Natural killer cell treated with Interleukin-12 subunit alpha and Interleukin-12 subunit beta and Interleukin-15 and Interleukin-18, amount 100 ng/mL, for 72 hours (primary cell): ENCODE measurements at places on chromosomes 12 and 14.

GRCh38 chr14:24364841-24365240 is 3.1 kb upstream of the NFATC4 start:
- no peak for DNase-seq

DNA sequence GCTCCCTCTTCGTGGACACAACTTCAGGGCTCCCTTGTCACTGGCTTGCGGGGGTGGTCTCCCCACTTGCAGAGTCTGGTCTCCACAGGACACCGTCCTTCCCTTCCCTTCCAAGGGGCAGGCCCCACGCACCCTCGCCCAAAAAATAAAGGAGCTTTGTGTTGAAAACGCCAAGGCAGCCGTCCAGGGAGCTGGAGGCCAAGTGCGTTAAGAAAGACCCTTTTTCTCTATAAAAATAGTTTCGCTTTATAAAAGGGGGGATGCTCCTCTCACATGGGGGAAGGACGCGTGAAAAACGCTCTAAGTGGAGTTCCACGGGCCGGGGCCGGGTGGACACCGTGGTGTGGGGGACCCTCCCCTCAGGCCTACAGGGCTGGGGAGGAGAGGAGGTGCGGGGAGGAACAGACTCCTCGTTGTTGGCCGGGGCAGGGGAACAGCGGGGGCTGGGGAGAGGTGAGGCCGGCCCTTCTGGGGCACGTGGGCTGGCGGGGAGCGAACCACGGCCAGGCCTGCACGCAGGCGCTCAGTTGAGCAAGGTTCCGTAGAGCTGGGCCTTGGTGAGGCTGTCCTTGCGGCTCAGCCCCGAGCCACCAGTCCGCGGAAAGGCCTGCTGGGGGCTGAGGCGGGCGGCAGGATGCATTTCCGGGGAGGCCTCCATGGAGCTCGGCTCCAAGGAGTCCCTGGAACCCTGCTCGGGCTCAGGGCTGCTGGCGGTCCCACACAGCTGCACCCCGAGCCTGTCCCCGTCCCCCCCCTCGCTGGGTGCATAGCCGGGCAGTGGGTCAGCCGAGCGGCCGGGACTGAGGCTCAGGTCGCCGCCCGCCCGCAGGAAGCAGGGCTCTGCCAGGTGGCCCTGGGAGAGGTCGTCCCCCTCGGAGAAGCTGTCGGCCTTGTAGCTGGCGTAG is 49.5 kb downstream of the BEGAIN start:
- DNase-seq: no peak

DNA sequence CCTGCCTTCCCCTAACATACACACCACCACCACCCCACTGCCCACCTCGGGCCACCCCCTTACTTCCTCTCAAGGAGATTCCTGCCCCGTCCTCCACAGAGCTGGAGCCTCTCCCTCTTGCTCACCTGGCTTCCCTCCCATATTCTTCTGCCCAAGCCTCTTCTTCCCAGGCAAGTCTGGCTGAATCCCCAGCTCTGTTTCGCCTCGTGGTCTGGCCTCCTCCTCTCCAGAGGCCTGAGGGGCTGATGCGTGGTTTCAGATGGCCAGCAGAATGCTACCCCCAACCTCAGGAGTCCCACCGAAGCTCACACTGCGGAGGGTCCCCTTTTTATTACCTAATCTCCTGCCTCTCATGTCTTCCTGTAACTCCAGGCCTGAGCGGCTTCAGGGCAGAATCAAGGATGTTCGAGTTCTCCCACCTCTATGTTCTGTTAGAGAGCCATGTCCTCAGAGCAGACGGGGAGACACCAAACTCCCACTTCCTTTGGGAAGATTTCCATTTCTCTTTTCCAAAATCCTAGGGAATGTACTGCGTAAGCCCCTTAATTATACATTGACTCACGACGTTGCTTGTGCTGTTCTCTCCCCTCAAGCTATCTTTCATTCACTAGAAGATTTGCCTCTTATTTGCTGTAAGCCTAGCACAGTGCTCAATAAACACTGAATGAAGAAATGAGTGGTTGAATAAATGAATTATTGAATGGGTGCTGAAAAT is 33.9 kb upstream of the LTBP2 start:
- DNase-seq: no peak

GRCh38 chr12:42855362-42855950 is 265.9 kb upstream of the PRICKLE1 start:
- DNase-seq: no peak

DNA sequence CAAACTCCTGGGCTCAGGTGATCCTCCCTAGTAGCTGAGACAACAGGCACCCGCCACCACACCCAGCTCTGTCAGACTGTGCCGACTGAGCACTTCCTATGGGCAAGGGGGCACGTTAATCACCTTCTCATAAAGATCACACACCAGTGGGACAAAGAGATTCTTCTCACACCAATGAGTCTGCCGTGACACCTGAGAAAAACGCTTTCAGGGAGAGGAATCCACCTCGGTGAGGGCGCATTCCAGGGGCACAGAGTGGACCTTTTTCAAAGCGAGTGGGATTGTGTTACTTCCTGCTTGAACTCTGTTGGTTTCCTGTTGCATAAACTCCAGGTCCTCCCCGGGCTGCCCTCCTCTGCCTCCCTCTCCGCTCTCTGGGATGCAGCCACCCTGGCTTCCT is 17.5 kb upstream of the SCARB1 start:
- no peak for DNase-seq

DNA sequence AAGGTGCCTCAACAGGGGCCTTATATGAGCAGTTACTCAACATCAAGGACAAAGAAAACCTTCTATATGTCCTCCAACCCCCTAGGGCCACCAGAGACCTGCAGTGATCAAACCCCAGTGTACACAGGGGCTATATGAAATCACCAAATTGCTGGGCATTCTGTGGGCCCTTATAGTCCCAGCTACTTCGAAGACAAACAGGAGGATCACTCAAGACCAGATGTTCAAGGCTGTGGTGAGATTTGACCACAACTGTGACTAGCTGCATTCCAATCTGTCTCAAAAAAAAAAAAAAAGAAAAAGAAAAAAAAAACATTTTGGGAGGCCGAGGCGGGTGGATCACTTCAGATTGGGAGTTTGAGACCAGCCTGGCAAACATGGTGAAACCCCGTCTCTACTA is 51.0 kb upstream of the PRB2 start:
- no peak for DNase-seq

DNA sequence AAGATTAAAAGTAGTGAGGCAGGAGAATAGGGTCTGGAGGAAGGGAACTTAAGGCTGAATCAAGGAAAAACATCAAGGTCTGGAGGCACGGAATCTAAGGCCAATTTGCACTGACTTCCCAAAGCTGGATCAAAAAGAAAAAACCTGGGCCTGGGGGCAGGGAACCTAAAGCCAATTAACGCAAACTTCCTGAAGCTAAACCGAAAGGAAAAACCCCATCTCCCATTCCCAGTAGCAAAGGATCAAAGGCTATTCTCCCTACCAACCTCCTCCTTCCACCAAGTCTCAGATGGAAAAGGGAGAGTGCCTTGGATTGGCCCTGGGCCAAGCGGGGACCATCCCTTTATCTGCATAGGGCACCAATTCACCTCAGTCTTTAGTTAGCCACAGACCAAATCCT is 384.2 kb downstream of the GRIN2B start:
- DNase-seq: no peak

- DNase-seq: no peak
Observed at GRCh38 chr12:115013236-115013981, 329.4 kb upstream of the TBX3 start.

GRCh38 chr12:123471374-123472068 is 13.6 kb downstream of the SNRNP35 start:
- DNase-seq: no peak

DNA sequence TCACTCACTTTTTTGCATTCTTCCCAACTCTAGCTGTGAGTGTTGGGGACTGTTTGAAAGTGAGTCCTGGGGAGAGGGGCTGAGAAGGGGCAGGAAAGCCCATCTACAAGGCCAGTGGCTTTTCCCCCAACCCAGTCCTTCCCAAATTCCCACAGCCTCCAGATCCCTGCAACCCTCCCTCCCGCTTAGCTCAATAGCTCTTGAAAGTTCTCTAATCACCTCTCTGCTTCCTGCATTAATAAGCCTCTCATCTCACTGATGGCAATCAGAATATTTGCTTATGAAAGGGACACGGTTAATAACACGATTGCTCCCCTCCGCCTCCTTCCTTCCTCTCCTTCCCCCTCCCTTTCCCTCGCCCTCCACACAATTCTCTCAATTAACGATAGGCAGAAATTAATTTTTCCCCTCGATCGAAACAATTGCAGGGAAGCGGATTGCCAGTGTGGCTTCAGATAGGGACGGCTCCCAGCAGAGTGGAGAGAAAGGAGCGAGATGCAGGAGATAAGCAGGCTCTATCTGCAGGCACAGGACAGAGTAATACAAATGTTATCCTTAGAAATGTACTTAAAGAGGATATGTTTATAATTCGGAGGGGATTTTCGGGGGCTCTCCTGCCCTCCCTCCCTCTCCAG is 15.1 kb upstream of the GPATCH2L start:
- no peak for DNase-seq

DNA sequence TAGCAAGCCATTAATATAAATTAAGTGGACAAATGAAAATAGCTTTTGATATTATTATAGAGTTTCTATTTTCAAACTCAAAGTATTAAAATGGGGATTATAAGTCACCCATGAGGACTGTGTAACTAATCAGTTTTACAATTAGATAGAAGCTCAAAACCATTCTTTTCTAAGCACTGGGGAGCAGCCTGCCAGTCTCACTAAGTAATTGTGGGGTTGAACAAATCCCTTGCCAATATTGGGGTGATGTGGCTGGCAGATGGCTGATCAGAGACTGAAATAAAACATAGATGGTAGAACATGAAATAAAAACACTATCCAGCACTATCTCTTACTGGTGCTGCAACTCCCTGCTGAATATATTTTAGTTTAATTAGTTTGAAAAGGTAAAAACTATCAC is 353.2 kb downstream of the FLRT2 start:
- no peak for DNase-seq

DNA sequence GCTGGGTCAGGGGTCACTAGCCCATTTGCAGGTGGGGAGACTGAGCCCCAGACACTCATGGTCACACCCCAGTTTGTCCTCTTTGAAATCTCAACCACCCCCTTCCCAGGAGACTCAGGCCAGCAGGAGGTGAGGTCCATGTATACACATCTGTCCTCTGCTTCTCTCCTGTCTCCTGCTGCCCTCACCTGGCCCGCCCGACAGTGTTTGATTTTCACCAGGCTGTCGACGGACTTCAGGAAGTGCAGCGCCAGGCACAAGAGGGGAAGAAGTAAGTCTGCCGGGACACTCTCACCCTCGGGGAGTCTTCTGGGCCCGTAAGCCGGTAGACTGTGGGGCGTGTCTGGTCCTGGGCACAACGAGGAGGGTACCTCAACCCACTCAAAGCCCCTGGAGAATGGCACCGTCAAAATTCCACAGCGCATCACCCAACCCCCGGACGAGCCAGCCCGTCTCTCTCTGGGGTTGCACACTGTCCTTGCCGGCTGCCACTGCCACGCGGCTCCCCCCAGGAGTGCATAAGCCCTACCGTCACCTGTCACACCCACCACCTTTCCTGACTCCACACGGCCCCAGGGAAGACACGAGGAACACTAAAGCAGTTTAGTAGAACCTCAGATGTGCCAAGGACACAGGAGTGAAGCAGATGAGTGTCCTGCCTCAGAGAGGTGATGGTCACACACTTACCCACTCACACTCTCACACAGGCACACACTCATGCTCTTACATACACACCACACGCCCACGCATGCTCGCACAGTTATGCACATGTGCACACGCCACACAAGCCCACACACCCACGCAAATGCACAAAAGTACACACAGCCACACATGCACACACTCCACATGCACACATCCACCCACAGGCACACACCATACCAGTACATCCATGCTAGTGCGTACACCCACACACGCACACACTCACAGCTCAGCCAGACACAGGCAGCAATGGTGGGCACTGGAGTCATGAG is 13.1 kb upstream of the SIVA1 start:
- DNase-seq: no peak

GRCh38 chr14:102496958-102497744 is 12.4 kb downstream of the ANKRD9 start:
- DNase-seq: no peak

GRCh38 chr12:107079172-107080011 is 14.0 kb downstream of the CRY1 start:
- no peak for DNase-seq

- no peak for DNase-seq
Observed at GRCh38 chr12:108589028-108589839, 8.7 kb downstream of the TMEM119 start.

- no peak for DNase-seq
Observed at GRCh38 chr12:41122894-41123293, 65.2 kb upstream of the PDZRN4 start.

GRCh38 chr12:92021666-92022035 is 124.0 kb downstream of the BTG1 start:
- no peak for DNase-seq

DNA sequence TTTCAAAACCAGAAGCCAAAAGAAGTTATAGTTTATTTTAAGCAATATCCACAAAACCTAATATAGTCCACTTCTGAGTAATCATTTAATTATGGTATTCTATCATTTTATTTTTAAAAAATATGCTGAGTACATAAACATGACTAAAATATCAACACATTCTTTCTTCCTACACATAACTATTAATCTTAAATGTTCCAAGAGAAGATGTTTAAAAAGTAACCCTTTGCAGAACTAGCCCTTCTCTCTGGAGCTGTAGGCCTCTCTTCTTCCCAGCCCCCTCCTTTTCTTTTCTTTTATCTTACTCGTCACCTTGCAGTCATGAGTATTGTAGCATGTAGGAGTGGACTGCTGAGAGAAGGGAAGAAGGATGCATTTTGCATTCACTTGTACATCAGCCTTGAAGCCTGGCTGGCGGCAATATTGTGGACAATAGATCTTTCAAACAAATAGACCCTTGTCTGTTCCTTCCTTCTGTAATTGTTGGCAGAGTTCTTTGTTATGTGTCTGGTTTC is 941.9 kb downstream of the NRXN3 start:
- DNase-seq: no peak

GRCh38 chr12:60805364-60805763 is 1209.5 kb downstream of the SLC16A7 start:
- no peak for DNase-seq

- no peak for DNase-seq
Observed at GRCh38 chr12:96720363-96720705, 186.7 kb upstream of the NEDD1 start.

GRCh38 chr14:59591641-59592370 is 15.2 kb upstream of the CCDC175 start:
- no peak for DNase-seq
